ENCODE measurements at places on chromosomes 1 and 21.

- no peak for DNase-seq
Observed at GRCh38 chr1:85041793-85042192, 6.5 kb downstream of the MCOLN3 start.

DNA sequence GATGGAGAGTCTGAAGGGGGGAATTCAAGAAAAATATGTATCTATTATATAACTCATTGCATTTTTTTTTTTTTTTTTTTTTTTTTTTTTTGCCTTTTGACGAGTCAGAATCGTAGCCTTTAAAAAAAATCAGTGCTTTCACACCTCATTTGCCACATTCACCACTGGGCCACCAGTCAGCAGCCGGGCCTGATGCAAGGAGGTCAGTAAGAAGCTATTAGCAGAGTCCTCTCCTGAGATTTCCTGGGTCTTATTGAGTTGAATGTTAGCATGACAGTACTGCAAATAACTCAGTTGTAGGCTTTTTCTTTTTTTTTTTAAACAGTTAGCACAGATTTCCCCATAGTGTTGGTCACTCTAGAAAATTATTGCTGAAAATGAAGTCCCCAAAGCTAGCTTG, 139.8 kb downstream of the SPATA17 start:
- DNase-seq = no peak

DNA sequence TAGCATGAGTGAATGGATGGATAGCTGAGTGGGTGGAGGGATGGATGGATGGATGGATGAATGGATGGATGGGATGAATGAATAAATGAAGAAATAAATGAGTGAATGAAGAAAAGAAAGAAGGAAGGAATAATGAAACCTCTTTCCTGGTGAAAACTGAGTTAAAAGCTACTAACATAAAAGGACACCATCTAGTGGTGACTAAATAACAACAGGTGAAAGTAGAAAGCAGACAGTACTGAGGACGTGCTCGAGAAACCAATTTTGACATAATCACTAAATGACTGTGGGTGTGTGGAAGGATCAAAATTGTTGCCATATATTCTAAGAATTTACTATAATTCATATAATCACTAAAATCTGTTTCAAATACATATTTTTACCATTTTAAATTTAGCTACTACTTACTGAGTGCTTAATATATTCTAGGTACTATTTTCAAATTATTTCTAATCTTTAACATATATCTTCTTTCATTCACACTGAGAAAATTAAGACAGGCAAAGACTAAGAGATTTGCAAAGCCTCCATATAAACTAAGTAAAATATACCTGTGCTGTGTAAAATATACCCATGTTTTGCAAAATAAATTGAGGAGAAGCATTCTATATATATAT, 522.9 kb downstream of the LRRIQ3 start:
- DNase-seq = no peak

DNA sequence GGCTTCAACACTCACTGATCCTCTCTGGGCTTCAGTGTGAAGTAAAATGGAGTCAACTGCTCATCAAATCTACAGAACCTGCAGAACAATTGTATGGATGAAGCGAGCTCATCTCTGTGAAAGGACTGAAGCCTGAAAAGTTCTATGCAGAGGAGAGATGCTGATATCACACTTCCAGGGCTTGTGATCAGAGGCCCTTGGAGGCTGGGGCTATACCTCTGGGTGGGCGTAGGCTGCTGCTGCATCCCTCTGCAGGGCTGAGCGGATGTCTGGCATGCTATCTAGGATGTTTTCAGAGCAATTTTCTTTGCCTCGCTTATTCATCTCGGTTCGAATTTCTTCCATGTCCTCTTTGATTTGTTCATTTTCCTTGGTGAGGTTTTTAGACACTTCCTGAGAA, 17.6 kb downstream of the OLFML2B start:
- DNase-seq = no peak

GRCh38 chr1:156599811-156600210, 1.5 kb downstream of the GPATCH4 start:
- DNase-seq = no peak

- DNase-seq = no peak
Observed at GRCh38 chr21:38861056-38861455, 55.3 kb downstream of the ETS2 start.

DNA sequence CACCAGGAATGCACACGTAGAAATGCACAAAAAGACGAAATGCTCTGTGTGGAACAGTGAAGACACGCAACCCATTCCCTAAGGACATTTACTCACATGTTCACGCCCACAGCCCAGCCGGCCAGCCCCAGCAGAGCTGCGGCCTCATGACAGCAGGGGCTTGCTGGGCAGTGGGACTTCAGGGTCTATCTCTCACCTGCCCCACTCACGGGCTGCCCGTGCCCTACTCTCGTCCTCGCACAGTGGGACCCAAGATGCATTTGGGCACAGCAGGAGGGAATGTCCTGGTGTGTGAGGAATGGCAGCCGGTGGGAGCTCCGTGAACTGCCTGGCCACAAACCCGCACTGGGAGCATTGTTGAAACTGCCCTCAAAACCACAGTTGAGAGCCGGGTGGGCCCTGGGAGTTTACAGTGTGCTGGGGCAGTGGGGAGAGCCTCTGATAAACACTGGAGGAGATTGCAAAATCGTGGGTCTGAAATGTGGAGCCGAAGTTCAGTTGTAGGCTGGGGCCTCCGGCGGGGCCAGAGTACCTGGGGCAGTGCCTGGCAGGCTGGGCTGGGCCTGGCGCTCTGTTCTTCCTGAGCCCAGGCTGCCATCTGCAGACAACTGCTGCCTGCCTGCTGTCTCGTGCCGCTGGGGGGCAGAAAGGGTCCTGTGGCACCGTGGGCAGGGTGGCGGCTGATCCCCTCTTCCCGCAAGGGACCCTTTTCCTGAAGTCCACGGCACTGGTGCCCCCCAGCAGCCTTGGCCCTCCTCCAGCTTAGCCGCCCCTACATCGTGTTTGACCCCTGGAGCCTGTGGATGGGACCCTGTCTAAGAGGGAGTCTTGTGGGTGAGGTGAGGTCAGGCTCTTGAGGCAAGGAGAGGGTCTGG, 20.7 kb upstream of the POFUT2 start:
- no peak for DNase-seq

- DNase-seq = no peak
Observed at GRCh38 chr1:241994171-241994570, 4.7 kb downstream of the MAP1LC3C start.

- DNase-seq = no peak
Observed at GRCh38 chr1:224922404-224923164, 6.9 kb upstream of the DNAH14 start.

DNA sequence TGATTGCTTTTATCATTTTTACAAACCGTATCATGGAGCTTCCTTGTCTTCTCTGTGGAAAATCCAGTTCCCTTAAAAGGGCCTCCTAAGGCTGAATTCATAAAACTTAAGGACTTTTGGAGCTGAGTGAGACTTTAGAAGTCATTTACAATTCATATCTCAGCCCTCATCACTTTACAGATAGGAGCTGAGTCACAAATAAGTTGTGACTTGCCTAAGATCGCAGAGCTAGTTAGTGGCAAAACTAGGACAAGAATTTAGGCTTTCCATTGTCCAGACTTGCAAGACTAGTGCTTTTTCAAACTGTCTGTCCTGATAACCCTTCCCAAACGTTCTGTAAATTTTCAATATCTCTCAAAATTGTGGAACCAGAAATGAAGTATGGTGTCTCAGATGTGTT, 37.3 kb downstream of the C1orf21 start:
- DNase-seq = no peak

GRCh38 chr1:203057911-203058675, 27.7 kb downstream of the MYOG start:
- DNase-seq = no peak

GRCh38 chr1:21294266-21294989, 4.2 kb upstream of the ECE1 start:
- DNase-seq = no peak

DNA sequence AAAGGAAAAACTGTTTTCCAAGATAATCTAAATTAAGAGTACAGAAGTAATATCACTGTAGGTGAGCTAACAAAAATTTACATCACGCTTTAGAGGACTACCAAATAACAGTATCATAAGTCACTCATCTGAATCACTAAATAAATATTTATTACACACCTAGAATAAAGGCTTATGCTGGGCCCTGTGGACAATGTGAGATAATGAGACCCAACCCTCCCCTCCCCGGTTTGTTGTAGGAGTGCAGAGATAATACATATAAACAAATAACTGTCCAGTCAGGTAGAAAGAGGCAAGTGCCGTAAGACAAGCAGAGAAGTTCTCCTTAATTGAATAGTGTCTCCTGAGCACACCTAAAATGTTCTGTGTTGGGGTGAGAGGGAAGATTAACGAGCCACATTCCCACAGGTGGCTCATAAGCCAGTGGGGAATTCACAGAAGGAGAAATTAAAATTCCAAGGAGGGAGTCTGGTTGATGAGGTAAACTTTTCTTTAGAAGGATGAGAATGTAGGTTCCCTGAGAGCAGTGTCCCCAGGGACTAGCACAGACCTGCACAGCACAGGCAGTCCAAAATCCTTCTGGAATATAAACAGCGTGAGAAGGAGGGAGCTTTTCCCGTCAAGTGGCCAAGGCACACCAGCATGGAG, 241.4 kb downstream of the NFIA start:
- no peak for DNase-seq

GRCh38 chr1:210850556-210850955, 283.4 kb downstream of the KCNH1 start:
- no peak for DNase-seq

DNA sequence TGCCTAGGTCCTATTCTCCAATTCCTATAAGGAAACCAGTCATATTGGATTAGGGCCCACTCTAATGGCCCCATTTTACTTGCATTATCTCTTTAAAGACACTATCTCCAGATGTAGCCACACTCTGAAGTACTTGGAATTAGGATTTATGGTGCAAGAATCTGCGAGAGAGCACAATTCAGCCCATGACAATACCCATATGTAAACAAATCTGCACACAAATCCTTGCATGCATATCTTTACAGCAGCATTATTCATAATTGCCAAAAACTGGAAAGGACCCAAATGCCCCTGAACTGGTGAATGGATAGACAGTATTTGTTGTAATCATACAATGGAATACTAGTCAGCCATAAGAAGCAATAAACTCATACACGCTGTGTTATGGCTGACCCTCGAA, 229.8 kb upstream of the ADAMTS5 start:
- no peak for DNase-seq

DNA sequence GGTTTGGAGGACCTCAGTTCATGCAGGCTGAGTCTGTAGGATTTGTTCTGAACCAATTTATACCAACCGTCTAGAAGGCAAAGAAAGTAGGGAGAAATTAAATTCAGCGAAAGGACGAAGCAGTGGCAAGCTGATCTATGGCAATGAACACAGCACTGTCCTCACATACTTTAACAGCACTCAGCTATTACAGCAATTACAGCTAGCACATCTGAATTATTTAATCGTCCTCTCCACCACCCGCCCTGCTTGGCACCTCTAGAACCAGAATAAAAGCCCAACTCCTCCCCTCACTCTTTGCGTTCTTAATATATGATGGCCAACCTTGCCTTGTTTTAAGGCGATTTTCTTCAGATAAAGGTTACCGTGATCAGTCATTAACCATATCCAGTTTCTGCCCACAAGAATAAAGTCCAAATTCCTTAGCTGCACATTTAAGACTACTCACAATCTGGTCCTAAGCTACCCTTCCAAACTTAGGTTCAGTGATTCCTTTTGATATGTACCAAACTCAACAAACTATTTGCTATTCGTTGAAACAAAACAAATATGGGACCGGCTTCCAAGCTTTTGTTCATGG, 169.4 kb upstream of the ESRRG start:
- no peak for DNase-seq

Measured in H1 (cell line).